ENCODE measurements at places on chromosomes 5 and 9.

GRCh38 chr9:108688676-108689075, 167.1 kb downstream of the ACTL7B start:
- DNase-seq: no peak

DNA sequence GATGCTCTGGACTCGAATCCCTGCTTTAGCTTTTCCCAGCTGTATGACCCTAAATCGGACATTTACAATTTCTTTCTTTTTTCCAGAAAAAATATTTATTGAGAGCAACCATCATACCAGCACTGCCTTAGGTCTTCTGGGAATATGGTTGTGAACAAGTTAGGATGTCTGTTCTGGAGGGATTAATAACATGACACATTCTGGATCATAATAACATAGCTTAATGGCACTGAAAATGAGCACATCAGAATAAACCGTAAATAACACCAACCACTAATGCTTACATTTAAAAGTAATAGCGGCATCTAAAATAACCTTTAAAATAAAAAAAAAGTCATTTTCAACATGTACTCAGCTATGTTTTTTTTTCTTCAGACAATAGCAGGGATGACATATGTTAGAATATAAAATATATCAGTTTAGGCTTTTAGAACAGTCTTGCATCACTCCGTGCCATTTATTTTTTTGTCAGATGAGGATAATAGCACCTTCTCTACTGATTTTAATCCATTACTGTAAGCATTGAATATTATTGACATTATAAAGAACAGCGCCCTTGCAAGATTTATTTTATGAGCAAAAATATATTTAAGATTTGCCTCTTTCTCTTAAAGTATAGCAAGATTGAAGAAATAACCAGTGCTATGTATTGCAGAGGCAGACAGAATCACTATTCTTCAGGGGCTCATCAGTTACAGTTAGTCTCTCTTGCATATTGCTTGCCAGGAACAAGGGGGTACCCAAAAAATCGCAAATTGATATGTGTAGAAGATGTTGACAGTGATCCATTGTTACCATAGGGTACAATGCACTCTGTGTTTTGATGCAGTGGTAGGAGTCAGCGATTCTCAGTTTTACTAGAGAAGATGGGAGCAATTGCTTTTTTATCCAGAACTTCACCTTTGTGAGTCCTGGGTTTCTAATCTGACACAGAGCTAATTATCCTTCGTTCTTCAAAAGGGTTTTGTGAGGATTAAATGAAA, 168.4 kb upstream of the NR3C1 start:
- DNase-seq: no peak

- no peak for DNase-seq
These were observed 1.6 kb downstream of the URM1 start for GRCh38 chr9:128372784-128373183.

DNA sequence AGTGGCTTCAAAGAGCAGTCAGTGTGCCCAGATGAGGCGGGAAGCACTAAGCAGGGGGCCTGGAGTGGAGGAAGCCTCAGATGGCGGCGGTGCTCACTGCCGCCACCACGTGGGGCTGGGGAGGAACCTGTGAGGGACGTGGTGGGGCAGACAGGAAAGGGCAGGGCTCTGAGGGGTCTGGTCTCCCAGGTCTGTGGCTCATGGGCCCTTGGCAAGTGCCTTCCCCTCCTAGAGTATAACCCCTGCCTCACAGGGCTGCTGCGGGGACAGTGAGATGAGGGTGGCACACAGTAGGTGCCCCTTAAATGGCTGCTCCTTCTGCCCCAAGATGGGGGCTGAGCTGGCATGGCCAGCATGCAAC, 26.6 kb downstream of the NR5A1 start:
- DNase-seq: no peak

DNA sequence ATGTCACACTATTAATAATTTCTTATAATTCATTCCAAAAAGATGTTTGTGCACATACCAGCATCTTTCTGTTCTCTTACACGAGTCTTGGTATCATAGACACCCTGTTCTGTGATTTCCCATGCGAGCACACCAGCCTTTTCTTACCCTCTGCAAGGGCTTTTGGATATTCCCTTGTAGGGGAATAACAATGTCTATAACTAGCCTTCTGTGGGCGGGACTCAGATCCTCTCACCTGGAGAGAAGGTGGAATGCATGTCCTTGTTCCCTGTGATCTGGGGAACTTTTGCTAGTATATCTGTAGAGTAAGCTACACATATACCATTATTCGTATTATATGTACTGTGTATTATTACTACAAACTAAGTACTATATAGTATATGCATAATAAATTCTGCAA, 44.8 kb downstream of the EHMT1 start:
- no peak for DNase-seq

GRCh38 chr9:134532084-134532483, 109.5 kb upstream of the COL5A1 start:
- no peak for DNase-seq

All from activated naive CD4-positive, alpha-beta T cell (primary cell).